ENCODE measurements at places on chromosomes 7 and 10.
A peak's percentile ranks its signal among the peaks of the same experiment; 100 is the strongest.

DNA sequence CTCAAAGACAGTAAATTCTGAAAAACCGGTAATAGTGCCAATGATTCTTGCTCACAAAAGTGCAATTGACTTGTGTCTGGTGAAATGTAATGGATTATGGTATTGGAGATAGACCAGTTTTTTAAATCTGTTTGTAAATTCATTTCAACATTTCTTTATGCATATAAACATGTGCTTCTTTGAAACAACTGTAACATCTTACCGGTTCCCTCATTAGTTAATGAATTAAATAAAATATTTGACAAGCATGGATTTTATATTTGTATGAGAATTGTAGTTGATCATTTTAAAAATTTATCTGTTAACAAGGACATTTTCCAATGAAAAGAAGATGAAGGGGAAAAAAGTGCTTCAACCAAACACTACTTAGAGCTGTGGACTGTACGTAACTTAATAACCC lies 21.0 kb upstream of the APBB1IP start:
- ATAC-seq = no peak

- ATAC-seq = no peak
Measured at GRCh38 chr7:44987996-44988395, 9.2 kb upstream of the MYO1G start.

DNA sequence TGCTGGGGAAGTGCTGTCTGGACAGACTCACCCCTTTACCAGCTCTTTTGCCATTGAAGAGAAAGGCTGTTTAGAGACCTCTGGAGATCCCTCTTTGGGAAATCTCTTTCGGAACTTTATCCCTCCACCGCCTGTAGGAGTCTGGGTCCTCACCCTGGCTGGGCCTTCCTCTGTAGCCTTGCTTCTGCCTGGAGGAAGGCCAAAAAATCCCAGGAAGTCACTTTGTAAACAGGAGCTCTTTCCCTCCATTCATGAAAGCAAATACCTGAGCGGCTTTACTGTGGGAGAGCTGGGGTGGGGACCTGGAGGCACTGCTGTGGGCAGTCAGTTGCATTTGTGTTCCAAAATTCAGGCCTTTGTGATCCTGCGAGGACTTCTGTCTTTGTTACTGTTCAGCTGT lies 126.2 kb downstream of the KLF6 start:
- no peak for ATAC-seq

DNA sequence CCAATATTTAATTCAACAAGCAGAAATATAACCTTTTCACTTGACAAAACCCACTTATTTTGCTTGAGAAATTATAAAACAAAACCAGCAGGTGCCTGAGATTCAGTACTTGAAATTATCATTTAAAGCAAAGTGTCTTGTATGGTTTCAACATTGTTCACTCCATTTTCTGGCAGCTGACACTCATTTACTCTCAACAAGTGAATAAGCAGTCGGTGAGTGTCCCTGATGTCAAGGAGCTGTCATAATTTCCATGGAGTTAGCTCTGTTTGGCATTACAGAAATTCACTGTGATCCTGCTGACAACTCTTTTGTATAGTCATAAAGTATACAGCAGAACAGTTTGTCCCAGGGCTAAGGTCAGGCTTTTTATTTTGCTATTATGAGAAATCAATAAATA lies 490.0 kb downstream of the CNTNAP2 start:
- ATAC-seq = no peak

- no peak for ATAC-seq
Measured at GRCh38 chr7:36723291-36723690, 1.0 kb downstream of the AOAH start.

DNA sequence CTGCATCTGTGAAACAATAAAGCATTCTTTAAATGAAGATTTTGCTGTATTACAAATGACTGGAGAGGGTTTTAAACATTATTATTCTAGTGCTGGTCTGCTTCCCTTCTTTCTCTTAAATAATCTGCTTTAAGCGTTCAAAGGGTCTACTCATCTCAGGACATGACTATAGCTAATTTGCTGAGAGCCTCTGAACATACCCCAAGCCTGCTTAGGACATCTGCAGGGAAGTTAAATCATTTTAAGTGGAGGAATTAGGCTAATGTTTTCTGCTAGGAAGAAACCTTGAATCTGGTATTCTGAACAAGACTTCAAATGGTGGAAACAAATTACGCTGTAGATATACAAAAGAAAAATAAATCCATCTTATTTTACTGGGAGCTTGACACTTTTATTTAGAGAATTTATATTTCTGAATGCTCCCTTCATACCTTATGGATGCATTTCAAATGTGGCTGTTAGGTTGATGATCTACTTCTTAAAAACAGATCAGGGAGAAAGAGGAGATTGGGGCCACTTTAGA lies 124.4 kb upstream of the ITGB1 start:
- ATAC-seq = no peak

DNA sequence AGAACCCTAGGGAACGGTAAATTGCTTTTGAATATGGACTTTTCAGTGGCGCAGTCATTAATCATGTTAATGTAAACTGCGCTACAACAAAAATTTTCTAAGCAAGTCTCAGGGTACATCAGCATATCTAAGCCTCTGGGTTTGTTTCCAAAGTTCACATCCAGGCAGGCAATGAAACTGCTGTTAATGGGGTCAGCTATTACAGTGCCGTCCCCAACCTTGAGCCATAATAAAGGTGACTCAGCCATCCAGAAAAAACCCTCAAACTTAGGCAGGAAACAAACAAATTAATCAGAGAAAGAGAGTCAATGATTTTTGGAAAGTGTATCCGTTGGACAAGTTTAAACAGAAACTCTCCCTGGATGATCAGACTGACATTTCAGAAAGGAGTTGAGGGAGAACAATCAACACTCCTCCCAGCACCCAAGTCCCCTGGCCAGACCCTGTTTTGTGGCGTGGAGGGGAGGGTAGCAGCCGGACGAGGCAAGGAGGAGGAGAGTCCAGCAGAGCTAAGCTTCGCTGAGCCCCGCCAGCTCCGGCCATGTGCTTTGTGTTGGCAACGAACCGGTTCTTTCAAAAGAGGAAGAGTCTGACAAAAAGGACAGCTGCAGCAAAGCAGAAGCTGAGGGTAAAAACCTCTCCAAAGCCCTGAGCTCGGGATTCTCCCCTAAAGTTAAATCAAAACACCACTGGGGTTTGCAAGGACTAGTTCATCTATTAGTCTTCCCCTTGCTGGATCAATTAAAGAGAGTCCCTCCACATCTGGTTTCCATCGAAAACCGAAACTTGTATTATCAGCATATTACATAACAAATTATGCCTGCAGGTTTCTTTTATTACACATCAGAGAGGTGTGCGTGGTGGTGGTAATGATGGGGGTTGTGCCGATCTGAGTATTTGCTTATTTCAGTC lies 3.6 kb downstream of the FAM53B start:
- ATAC-seq = peak; percentile 48

DNA sequence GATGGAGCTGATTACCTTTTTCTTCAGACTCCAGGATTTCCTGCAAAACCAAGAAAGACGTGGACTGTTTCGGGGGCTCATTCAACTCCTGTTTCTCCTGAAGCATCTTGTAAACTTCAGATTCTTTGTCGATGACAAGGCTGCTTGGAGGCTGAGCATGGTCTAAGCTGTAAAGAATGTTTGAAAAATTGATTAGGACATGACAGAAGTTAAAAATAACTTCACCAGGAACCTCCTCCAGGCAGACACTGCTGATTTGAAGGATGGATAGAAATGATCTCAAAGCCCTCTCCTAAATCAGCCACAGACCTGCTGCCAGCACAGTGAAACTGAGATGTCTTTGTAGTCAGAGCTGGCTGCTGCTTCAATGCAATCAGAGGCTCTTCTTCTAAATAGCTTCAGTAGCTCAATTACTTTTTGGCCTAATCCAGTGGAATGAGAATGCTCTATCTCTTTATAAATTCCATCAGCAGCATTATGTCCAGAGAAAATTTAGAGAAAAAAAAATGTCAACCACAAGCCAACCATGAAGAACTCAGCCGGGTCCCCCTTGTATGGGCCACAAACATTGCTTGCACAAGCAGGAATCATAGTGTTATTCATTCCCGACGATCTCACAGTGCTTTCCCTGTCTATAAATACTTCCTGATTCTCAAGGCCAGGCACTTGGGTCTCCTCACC lies 43.5 kb downstream of the PDLIM1 start:
- ATAC-seq = no peak

DNA sequence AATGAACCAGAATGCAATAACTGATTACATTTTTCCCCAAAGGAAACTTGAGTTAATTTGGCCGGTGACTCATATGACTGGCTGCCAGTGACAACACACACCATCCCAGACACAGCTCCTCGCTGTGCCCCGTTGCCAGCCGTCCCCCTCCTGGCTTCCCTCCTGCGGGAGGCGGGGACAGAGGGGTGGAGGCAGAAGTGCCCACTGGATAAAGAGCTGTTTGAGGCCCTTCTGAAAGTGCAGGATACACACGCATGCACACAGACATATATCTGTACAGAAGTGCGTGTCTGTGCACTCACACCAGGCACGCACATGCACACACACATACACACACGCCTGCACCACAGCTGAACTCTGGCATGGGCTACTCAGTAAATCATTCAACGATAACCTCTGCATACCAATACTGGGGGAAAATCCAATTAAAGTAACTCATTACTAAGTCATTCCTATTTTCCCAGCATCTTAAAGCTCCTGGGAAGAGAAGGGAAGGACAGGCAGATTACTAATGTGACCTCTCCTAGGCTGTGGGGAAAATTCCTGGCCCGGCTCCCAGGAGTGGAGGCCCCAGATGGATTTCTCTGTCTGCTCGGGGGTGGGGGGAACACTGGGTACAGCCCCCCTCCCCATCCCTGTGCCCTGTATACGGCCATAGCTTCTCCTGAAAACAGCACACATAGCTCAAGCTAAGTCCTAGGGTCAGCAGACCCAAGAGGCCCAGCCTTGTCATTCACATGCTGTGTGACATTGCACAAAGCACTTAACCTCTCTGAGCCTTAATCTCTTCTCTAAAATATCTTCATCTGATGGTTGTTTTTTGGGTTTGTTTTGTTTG lies 52.3 kb upstream of the MYL10 start:
- ATAC-seq = no peak

DNA sequence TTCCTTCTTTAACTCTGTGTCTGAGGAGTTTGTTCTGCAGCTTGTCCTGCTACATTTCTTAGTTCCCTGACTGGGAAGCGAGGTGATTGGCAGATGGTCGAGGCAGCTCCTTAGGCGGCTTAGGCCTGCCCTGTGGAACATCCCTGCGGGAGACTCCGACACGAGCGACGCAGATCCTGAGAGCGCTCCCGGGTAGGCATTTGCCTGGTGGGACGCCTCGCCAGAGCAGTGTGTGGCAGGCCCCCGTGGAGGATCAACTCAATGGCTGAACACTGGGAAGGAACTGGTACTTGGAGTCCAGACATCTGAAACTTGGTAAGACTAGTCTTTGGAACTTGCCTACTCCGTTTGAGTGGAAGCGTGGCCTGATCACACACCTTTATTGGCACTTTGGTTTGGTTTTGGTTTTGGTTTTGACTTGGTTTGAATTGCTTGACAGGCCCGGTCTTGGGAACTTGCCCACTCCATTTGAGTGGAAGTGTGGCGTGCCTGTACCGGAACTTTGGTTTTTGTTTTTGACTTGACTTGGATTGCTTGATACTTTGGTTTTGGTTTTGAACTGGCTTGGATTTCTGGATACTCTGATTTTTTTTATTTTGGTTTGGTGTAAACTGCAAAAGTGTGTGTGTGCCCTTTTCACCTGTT lies 42.6 kb downstream of the MAP3K8 start:
- ATAC-seq = no peak

DNA sequence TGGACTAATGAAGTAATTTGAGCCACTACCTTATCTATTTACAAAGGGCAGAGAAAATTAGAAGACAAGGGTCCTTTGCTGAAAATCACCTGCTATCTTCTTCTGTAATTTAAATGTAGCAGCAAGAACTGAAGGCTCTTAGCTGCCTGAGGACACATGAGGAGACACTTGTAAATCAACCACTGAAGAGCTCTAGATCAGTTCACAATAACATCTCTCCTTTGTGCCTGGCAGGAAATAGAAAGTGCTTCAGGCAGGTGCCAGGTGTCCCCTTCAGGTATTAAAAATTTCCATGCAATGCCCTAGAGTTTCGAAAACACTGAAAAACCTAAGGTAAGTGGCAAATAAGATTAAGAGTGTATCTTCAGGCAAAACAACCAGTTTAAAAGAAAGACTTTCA lies 474.6 kb downstream of the GRM8 start:
- ATAC-seq = no peak

DNA sequence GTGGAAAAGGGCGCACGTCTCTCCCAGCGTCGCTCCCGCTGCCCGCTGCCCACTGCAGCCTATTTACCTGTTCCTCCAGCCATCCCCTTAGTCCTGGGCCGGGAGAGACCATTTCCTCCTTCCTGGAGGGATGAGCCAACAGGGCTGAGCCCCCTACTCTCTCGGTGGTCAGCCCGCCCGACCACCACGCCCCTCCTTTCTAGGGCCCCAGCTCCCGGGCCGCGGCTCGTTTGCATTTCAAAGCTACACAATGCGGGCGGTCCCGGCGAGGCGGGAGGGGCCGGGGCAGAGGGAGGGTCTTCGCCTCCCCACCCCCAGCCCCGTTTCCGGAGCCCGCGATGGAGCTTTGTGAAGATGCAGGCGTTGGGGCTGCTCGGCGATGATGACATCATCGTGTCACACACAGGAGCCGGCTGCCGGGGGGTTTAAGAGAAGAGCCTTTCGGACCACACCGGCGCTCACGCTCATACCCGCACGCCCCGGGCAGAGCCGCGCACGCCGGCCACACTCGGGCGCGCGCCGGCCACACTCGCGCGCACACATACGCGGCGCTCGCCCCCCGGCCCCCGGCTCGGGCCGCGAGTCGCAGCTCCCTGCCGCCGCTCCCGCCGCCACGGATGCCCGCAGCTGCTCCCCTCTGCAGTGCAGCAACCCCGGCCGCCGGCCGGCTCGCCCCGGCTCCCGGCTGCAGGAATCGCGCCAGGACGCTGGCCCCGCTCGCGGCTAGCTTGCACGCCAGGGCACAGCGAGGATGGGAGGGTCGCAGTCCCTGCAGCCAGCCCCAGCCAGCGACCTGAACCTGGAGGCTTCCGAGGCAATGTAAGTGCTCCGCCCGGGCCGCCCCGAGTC lies 107.7 kb upstream of the BTBD16 start:
- ATAC-seq = no peak

DNA sequence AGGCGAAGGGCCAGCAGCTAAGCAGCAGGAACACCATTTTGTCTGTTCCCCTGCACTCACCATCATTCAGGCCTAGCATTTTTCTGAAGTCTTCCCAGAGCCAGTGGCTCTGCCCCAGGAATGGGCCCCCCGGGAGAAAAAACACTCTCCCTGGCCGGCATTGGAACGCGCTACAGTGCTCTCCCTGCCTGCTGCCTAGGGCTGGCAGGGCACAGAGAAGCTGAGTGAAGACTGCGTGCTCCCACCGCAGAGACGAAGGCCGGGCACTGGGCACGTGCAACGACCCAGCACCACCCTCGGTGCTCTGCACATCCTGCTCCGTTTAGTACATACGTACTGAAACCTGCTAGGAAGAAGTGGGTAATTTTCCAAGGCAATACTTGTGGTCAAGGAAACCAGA lies 34.4 kb downstream of the HSPA12A start:
- no peak for ATAC-seq
